ENCODE measurements at places on chromosomes 12 and 14.
A peak's percentile ranks its signal among the peaks of the same experiment; 100 is the strongest.

DNA sequence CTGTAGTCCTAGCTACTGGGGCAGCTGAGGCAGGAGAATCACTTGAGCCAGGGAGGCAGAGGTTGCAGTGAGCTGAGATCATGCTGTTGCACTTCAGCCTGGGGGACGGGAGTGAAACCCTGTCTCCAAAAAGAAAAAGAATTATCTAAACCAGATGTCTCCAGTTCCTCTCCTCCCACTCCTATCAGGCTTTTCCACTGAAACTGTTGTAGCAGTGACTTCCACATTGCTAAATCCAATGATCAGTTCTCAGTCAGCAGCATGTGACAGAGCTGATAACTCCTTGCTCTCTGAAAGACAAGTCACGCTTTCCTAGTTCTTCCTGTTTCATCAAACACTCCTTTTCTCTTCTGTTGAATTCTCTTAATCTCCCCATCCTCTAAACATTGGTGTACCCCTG, 8.6 kb downstream of the SLC38A6 start:
- DNase-seq, result no peak

GRCh38 chr12:62783881-62784280, 151.1 kb downstream of the PPM1H start:
- DNase-seq, result no peak

GRCh38 chr12:49108958-49109404, 1.7 kb downstream of the LMBR1L start:
- no peak for DNase-seq

DNA sequence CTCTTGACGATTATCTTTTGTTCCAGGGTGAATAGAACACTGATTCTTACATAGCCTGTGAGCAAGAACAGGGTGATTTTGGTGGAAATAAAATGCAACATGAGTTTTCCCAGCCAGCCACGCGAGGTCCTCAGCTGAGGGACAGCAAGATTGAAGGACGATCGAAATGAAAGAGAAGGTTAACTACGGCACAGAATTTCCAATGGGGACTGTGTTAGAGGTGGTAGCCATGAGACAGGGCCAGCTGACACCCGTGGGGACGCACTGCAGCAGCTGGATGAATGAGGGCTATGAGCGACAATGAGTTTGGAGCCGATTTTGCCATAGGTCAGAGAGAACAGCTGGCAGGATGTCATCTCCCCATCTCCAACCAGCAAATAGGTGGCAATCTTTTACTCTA, 243.4 kb upstream of the PELI2 start:
- DNase-seq, result peak; percentile 58

- DNase-seq, result no peak
These were observed 62.7 kb downstream of the GALNT4 start for GRCh38 chr12:89461649-89462612.

- DNase-seq, result no peak
These were observed 22.1 kb upstream of the CEP83 start for GRCh38 chr12:94481734-94482133.

All from head of caudate nucleus (tissue), 42 donors.